Chondrocyte (in vitro differentiated cells): ENCODE measurements at places on chromosomes 11 and 22. TPM values are rescaled to one million over a fixed set of nuclear protein-coding genes. Genes with fewer than 3 reads are reported as not detected.

Gene FAM227A
- 1.5 to 5.4 TPM (median 1.8 TPM) in 3 replicates for total RNA-seq

DNA sequence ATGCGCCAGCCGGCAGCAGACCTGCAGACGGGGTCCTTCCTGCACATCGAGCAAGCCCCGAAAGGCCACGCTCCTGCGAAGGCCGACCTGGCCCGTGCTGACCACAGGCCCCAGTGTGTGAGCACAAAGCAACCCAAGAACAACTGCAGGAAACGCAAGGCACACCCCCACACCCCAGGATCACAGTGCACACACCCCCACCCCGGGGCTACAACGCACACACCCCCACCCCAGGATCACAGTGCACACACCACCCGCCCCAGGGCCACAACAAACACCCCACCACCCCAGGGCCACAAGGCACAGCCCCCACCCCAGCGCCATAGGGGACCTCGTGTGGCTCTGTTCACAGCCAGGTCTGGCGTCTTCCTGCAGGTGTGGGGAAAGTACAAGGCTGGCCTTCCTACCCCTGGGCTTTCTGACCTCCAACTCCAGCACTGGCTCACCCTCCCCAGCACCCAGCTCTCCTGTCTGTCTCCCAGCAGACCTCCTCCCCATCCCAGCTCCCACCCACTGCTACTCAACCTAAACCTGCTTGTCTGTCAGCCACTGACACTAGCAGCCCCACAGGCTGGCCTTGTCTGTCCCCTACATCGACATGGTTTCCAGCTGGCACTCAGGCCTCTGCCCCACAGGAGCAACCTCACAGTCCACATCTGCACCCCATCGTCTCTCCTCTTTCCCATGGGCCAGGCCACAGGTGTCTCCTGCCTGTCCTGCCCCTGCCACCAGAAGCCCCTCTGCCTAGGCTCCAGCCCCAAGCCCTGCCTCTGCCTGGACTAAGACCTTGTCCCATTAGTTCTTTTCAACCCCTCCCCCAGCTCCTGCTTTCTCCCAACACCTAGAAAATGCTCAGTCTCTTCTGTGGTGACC is 20.5 kb upstream of the EFCAB6 start:
- H3K27me3 ChIP-seq: peaks cover 5% of the 10 kb centered on the region
- H3K4me3 ChIP-seq: no peak overlapping the region
- H3K27ac ChIP-seq: no peak overlapping the region
- peaks cover 26% of the 10 kb centered on the region for H3K4me1 ChIP-seq

- no peak overlapping the region for H3K27ac ChIP-seq
- no peak for DNase-seq
- H3K36me3 ChIP-seq: no peaks in the 10 kb centered on the region
- peaks cover 20% of the 10 kb centered on the region for H3K4me1 ChIP-seq
These were observed 48.2 kb downstream of the PC start for GRCh38 chr11:66910016-66910415.

GRCh38 chr11:94332814-94333213 is 28.4 kb downstream of the IZUMO1R start:
- H3K36me3 ChIP-seq: no peaks in the 10 kb centered on the region
- H3K27ac ChIP-seq: no peak overlapping the region
- H3K4me3 ChIP-seq: no peak overlapping the region
- peaks cover 21% of the 10 kb centered on the region for H3K27me3 ChIP-seq
- DNase-seq: no peak

DNA sequence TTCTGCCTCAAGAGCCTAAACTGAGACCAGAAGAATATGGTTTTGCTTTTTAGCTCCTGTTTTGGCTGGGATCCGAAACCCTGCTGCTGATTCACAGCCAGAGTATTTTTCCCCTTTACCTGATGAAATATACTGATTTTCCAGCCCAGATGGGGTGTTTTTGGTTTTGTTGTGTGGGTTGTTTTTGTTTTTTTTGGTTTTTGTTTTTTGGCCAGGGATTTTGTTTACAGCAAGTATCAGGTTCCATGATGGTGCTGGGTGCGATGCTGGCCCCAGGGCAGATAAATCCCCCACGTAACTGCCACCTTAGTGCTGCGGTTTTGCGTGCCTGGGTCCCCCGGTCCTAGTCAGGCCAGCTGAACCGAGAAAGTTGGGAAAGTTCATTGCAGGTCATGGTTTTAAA is 103.7 kb downstream of the ZBTB16 start:
- H3K27ac ChIP-seq: peak overlapping the region; percentile 98
- H3K4me1 ChIP-seq: peaks cover 100% of the 10 kb centered on the region
- no peak for DNase-seq
- peaks cover 2% of the 10 kb centered on the region for H3K36me3 ChIP-seq
- peak overlapping the region; percentile 50 for H3K4me3 ChIP-seq

Gene XRCC6
- total RNA-seq: 156 to 210 TPM (median 161 TPM) in 3 replicates

GRCh38 chr22:40853961-40854360 is 2.5 kb downstream of the ST13 start:
- H3K27me3 ChIP-seq: no peaks in the 10 kb centered on the region
- peaks cover 55% of the 10 kb centered on the region for H3K4me1 ChIP-seq
- H3K36me3 ChIP-seq: peaks cover 6% of the 10 kb centered on the region
- peak overlapping the region; percentile 65 for H3K27ac ChIP-seq
- DNase-seq: no peak

- H3K27ac ChIP-seq: peak overlapping the region; percentile 70
- H3K36me3 ChIP-seq: peaks cover 46% of the 10 kb centered on the region
- no peak for DNase-seq
- peaks cover 27% of the 10 kb centered on the region for H3K4me1 ChIP-seq
These were observed 26.6 kb downstream of the PHLDB1 start for GRCh38 chr11:118633979-118634378.

- DNase-seq: no peak
- H3K27me3 ChIP-seq: no peaks in the 10 kb centered on the region
- no peaks in the 10 kb centered on the region for H3K4me1 ChIP-seq
- H3K36me3 ChIP-seq: no peaks in the 10 kb centered on the region
These were observed 22.2 kb downstream of the CASP5 start for GRCh38 chr11:105000797-105001196.

GRCh38 chr11:68792400-68792966 is 41.2 kb upstream of the TESMIN start:
- no peaks in the 10 kb centered on the region for H3K27me3 ChIP-seq
- H3K36me3 ChIP-seq: peaks cover 44% of the 10 kb centered on the region
- H3K27ac ChIP-seq: peak overlapping the region; percentile 89
- DNase-seq: no peak
- H3K4me3 ChIP-seq: peak overlapping the region; percentile 4

Gene CSF2RB
- total RNA-seq: 0.05 to 0.19 TPM (median 0.08 TPM) in 3 replicates

Gene CDKN1C
- 5.4 to 15.7 TPM (median 14.6 TPM) in 3 replicates for total RNA-seq

- no peaks in the 10 kb centered on the region for H3K4me1 ChIP-seq
- H3K4me3 ChIP-seq: no peak overlapping the region
- DNase-seq: peak; percentile 56
These were observed 67.3 kb upstream of the SHISAL1 start for GRCh38 chr22:44379817-44380755.

Gene OR2AG1
- not detected in 3 replicates for total RNA-seq

Gene ACCSL
- total RNA-seq: not detected in 3 replicates

Gene APOBEC3C
- total RNA-seq: 17.2 to 22.3 TPM (median 21.3 TPM) in 3 replicates

GRCh38 chr11:120929090-120929489 is 94.8 kb upstream of the TBCEL start:
- H3K27ac ChIP-seq: no peak overlapping the region
- no peaks in the 10 kb centered on the region for H3K36me3 ChIP-seq
- no peak overlapping the region for H3K4me3 ChIP-seq
- no peaks in the 10 kb centered on the region for H3K4me1 ChIP-seq

GRCh38 chr11:130156108-130157022 is 3.2 kb upstream of the ST14 start:
- no peak overlapping the region for H3K27ac ChIP-seq
- H3K4me1 ChIP-seq: peaks cover 20% of the 10 kb centered on the region
- DNase-seq: no peak
- H3K27me3 ChIP-seq: peaks cover 19% of the 10 kb centered on the region
- no peaks in the 10 kb centered on the region for H3K36me3 ChIP-seq
- no peak overlapping the region for H3K4me3 ChIP-seq

- H3K4me1 ChIP-seq: no peaks in the 10 kb centered on the region
- H3K27me3 ChIP-seq: peaks cover 14% of the 10 kb centered on the region
- no peak for DNase-seq
- H3K4me3 ChIP-seq: no peak overlapping the region
- H3K27ac ChIP-seq: no peak overlapping the region
- no peaks in the 10 kb centered on the region for H3K36me3 ChIP-seq
These were observed 670.0 kb upstream of the KIRREL3 start for GRCh38 chr11:127670374-127671119.
